Transverse colon (tissue), 4 donors: ENCODE measurements at places on chromosomes 4 and X. TPM values are rescaled to one million over a fixed set of nuclear protein-coding genes. Genes with fewer than 3 reads are reported as not detected.

- DNase-seq = peak; percentile 4
Observed at GRCh38 chr4:8908206-8908893, 36.7 kb upstream of the HMX1 start.

DNA sequence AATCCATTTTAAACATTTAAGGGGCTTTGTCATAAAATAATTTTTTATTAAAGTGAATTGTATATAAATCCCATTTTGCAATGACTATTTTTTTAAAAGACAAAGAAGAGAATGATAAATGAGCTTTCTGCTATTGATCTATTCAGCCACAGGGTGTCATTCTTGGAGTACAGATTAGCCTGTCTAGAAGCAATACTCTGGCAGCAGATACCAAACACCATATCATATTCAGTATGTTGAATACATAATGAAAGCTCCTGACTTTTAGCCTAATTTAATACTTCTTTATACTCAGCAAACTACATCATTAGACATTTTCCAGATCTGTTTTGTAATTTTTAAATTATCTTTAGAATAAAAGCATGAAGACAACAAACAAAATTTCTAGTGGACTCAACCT is 496.3 kb downstream of the PDGFC start:
- DNase-seq = no peak

NIPAL1 gene
- total RNA-seq = 38.2 TPM

GRCh38 chr4:38470735-38471262 is 193.2 kb upstream of the KLF3 start:
- no peak for DNase-seq

- no peak for DNase-seq
Observed at GRCh38 chr4:3415471-3416141, 26.2 kb upstream of the HGFAC start.

FATE1 gene
- not detected for total RNA-seq

DIPK2B gene
- 3.4 TPM for total RNA-seq

GRCh38 chr4:84456157-84456556 is 42.9 kb downstream of the NKX6-1 start:
- DNase-seq = no peak

GRCh38 chrX:150366951-150367545 is 3.9 kb downstream of the MAMLD1 start:
- DNase-seq = no peak
